Stimulated activated CD4-positive, alpha-beta T cell treated with anti-CD3 and anti-CD28 coated beads, Interleukin-1b, Interleukin-23, amount 100 ng/mL, for 1 hour (primary cell): ENCODE measurements at places on chromosomes 3 and 15.

DNA sequence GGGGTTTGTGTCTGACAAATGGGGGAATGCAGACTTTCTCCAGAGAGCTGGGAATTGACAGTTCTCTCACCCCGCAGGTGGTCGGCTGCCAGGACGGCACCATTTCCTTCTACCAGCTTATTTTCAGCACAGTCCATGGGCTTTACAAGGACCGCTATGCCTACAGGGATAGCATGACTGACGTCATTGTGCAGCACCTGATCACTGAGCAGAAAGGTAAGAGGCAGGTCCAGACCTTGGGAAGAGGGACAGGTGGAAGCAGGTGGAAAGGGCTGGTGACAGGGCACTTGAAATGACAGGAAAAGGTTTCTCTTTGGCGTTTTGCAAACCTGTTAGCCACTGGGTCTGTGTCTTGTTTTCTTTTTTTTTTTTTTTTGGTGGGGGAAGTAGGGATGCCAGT lies 36.6 kb downstream of the IFT122 start:
- DNase-seq = no peak

- no peak for DNase-seq
These were observed 127.1 kb downstream of the KCNMB2 start for GRCh38 chr3:178663201-178663934.

DNA sequence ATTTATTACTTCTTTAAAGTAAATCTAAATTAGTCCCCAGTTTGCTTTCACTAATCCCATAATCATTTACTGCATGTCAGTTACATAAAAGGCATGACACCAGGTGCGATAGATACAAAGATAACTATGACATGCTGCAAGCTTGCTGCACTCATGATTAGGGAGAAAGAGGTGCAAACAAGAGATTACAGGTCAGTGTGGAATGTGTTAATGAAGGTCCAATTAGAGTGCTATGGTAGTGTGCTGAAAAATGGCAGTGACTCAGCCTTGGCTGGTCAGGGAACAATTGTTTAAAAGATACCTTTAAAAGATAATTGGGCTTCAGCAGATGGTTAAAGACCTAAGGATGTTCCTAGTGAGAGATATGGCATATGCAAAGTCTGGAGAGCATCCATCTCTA lies 352.6 kb upstream of the TGFBR2 start:
- DNase-seq = no peak

DNA sequence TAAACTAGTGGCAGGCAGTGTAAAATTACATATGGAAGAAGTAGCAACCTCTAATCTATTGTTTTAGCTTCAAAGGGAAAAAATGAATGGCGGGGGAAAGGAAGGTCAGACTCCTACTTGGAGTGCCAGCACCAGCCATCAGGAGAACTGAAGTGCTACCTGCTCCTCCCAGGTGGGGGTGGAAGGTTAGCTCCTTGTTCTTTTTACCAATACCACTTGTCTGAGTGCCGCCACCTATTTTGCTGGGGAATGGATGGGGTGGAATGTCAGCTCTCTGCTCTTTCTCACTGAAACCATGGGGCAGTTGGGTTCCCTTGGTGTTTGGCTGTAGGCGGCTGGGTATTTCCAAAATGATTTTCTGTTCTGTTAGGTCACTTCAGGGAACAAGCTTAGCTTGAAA lies 428.7 kb upstream of the EPHA3 start:
- DNase-seq = no peak
